ENCODE measurements at places on chromosomes 5 and 9.

GRCh38 chr5:96293966-96294883 lies 138.8 kb downstream of the PCSK1 start:
- no peak for DNase-seq

DNA sequence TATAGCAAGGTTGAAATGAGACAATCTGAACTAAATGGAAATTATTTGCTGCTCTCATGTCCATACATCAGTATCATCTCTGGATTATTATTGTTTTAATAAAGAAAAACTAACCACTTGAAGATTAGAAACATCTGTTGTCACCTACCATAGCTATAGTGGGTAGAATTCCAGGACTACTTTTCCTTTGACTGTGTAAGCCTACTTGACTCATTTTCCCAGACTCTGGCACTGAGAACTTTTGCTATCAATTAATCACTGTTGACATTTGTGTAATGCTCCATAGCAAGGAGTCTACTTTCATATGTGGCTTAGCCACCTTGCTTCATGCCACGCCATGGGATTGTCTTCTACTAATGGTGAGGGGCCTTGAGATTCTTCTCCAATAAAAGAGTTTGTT lies 59.9 kb upstream of the ARRDC3 start:
- DNase-seq = no peak

DNA sequence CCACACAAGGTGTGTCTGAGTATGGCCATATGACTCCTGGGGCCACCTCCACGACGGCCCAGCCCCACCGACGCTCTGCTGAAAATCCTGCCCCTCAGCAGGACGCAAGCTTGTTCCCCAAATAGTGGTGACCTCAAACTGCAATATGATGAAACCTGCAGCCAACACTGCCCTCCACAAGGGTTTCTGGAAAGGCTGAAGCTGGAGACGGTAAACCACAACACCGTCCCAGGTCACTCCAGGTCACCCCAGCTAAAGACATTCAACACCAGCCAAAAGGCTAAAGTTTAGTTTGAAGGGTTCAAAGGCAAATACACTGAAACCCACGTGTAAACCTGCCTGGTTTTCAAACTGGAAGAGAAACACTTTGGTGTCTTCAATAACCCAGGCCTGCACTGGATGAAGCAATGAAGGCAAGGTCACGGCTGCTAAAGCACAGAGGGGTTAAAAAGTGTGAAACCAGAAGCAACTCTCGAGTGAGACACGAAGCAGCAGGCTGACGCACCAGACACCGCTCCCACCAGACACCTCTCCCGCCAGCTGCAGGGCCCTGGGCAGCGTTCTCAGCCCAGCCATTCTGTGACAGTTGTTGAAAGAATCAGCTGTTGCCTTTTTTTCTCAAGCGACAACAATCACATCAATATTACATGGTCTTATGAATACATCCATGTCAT lies 1.8 kb upstream of the LHX3 start:
- no peak for DNase-seq

DNA sequence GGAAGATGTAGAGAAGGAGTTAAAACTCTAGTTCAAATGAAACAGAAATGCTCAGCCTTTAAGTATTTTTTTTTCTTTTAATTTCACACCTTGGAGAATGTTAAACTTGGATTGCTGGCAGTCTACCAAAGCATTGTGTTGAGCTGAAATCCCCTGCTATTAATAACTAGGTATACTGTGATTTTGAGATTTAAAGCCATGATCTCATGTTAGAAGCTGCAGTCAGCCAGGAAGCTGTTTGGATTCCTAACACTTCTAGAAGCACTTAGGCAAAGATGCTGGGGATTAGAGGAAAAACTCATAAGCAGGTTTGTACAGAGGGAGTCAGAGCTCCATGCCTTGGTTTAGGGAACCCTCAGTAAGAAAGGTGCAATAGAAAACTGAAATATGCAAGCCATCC lies 141.4 kb downstream of the KIF4B start:
- no peak for DNase-seq

GRCh38 chr5:146283344-146283761 lies 55.3 kb upstream of the POU4F3 start:
- DNase-seq = no peak

DNA sequence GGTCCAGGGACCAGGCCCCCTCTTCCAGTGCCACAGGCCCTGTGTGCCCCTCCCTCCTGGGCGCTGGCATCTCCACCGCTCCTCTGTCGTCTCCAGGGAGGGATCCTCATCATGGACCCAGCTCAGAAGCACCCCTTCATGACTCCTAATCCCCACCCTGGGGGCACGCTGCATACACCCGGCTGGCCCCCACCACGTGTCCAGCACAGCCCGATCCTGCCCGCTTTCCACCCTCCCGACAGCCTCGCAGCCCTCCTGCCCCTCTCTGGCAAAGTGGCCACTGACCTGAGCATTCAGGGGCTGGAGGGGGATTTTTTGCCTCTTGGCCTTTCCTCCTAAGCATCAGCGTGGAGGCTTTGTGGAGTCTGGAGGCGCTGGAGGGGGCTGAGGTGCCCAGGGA lies 1.4 kb downstream of the CCDC187 start:
- DNase-seq = no peak

DNA sequence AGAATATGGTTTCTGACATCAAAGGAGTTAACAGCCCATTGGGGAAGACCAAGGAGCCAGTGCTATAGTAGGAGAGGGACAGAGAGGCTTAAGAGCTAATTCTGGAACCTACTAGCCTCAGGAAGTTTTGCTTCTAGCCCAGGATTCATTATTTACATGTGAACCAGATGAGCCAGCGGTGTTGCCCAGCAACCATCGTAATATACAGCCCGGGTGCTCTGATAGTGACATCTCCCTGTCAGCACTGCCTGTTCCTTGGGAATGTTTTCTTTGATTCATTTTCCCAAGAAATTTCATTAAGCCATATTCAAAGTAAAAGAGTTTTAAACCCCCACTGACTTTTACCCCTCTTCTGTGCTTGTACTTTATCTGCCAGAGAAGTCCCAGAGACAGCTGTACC lies 217.4 kb upstream of the ADAMTSL1 start:
- no peak for DNase-seq

- no peak for DNase-seq
These were observed 63.3 kb downstream of the SMC5 start for GRCh38 chr9:70322096-70322495.

- peak; percentile 11 for DNase-seq
These were observed 6.1 kb downstream of the VAV2 start for GRCh38 chr9:133986061-133986460.

DNA sequence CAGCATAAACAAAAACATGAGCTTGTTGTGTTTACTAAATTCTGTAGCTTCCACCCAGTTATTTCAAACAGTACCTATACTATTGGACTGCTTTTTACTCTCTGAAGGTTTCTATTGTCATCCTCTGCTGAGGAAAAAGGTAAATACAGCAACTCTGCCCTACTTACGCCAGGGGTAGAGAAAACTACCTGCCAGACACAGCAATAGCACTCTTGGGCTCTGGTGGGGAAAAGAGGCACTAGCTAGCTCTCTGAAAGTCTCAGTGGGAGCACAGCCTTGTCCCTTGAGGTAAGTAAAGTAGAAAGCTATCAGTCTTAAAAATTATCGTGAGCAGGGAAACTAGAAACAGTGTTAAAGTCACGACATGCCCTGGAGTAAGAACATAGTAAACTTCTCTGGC lies 3.7 kb downstream of the HCN1 start:
- no peak for DNase-seq

GRCh38 chr5:78649861-78650496 lies 1.4 kb upstream of the LHFPL2 start:
- DNase-seq = no peak

DNA sequence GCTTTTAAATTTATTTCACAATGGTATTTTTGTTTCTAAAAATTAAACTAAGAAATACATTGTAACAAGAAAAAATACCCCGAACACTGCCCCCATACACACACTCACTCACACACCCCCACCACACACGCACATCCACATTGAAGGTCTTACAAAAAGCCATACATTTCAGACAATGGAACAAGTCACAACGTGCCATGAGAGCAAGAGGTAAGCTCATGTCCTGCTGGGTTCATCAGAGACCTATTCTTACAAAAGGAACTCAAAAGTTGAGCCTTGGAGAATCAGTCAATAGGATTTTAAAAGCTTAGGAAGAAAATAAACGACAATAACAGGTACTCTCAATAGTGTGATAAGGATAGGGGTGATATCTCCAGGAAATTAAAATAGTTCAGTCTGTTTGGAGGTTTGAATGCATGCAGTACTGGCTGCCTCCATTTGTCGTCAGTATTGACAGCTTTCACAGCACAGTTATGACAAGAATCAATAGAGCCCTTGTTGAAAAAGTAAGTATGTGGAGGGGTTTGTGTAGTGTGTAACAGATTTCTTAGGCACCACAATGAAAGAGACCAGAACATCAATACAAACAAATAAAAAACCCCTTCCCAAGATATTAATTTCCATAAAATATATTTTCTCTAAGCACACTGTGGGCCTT lies 1826.2 kb upstream of the CDH6 start:
- no peak for DNase-seq

GRCh38 chr5:157900644-157901043 lies 41.7 kb upstream of the CLINT1 start:
- DNase-seq = no peak
